Ascending aorta (tissue), 2 donors: ENCODE measurements at places on chromosomes 1 and 21. TPM values are rescaled to one million over a fixed set of nuclear protein-coding genes. Genes with fewer than 3 reads are reported as not detected.

- no peak overlapping the region for H3K27ac ChIP-seq
- H3K4me1 ChIP-seq = no peaks in the 10 kb centered on the region
- no peak overlapping the region for H3K4me3 ChIP-seq
- DNase-seq = no peak
Measured at GRCh38 chr1:248704606-248705005, 2.0 kb upstream of the OR14I1 start.

DNA sequence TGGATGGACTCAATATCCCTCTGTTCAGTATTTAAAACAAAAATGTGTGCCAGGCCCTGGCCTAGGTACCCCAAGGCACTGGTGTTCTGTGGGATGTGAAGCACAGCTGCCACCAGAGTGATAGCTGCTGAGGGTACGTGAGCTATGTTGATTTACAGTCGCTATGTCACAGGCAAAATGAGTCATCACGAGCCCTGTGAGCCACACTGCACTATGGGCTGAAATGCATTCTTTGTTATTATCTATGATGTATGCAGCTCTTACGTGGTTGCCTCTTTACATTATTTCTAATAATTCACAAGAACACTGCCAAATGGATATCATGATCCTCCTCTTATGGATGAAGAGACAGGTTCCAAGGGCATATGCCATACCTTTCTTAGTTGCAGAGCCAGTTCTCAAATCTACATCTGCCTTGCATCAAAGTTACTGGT lies 2.1 kb downstream of the TEX38 start:
- H3K27ac ChIP-seq = no peak overlapping the region
- H3K36me3 ChIP-seq = peaks cover 20% of the 10 kb centered on the region
- no peaks in the 10 kb centered on the region for H3K4me1 ChIP-seq
- H3K27me3 ChIP-seq = no peaks in the 10 kb centered on the region
- no peak for DNase-seq

DNA sequence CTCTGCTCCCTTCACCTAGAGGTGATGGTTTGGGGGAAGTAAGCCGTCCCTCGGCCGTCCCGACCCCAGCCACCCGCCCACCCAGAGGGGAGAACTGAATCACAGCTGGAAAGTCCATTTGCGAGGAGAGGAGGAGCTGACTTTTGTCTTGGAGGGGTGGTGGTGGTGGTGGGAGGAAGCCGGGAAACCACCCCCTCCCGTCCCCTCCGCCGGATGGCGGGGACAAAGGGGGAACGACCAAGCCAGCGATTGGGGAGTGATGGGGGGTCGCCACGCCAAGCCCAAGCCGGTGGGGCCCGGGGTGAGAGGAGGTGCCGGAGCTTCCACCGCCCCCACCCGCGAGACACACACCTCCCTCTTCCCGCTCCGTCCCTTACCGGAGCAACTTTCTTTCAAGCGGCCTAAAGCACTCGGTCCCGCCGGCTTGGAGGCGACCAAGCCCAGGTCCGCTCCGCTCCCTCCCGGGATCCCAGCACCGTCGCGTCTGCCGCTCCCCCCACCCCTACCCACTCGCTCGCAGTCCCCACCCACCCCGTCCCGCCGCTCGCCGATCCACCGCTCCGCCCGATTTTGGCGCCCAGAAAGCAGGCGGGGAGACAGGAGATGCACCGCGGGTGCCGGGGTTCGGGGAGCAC lies 540 bp downstream of the ARHGEF2 start:
- DNase-seq = no peak
- no peaks in the 10 kb centered on the region for H3K36me3 ChIP-seq
- H3K4me3 ChIP-seq = peak overlapping the region; percentile 89
- H3K4me1 ChIP-seq = peaks cover 56% of the 10 kb centered on the region

GRCh38 chr21:42654913-42655795 lies 1.7 kb downstream of the PDE9A start:
- no peaks in the 10 kb centered on the region for H3K36me3 ChIP-seq
- H3K27ac ChIP-seq = no peak overlapping the region
- H3K4me3 ChIP-seq = no peak overlapping the region
- no peak for DNase-seq
- H3K4me1 ChIP-seq = peaks cover 9% of the 10 kb centered on the region

DNA sequence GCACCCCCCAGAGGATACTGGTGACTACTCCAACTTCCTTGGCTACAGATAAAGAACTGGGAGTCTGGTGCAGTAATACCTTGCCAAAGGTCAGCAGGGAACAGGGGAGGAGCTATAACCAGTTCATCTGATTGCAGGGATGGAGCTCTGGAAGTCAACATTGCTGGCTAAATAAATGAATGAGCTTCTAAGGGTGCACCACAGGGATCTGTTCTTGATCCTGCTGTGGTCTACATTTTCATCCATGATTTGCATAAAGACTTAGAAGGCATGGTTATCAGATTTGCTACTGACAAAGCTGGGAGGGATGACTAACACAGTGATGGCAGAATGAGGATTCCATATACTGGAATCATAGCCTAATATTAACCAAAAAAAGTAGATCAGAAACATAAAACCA lies 18.3 kb downstream of the PLEKHA6 start:
- H3K36me3 ChIP-seq = no peaks in the 10 kb centered on the region
- H3K27ac ChIP-seq = no peak overlapping the region
- H3K27me3 ChIP-seq = no peaks in the 10 kb centered on the region
- no peak overlapping the region for H3K4me3 ChIP-seq

- H3K27ac ChIP-seq = peak overlapping the region; percentile 35
- no peaks in the 10 kb centered on the region for H3K36me3 ChIP-seq
- H3K4me3 ChIP-seq = no peak overlapping the region
- H3K27me3 ChIP-seq = no peaks in the 10 kb centered on the region
- DNase-seq = no peak
- H3K4me1 ChIP-seq = peaks cover 2% of the 10 kb centered on the region
Measured at GRCh38 chr1:62593825-62594394, 3.4 kb upstream of the ANGPTL3 start.

Gene UMODL1
- total RNA-seq = not detected

DNA sequence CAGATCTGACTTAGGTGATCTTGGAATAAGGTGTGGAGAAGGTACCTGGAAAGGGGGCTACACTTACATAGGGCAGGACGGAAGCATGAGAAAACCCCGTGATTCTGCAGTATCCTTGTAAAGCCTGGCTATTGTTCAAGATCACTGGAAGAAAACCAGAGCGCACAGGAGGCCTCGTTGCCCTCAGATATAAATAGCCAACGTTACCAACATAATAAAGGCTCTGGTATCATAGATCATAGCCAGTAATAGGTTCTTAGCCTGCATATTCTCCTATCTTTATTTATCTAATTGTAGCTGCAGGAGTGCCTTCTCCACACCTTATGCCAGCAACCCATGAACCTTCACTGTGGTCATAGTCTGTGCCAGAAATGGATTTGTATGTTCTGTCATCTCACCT lies 35.9 kb upstream of the MPZL1 start:
- peak overlapping the region; percentile 39 for H3K27ac ChIP-seq
- peaks cover 18% of the 10 kb centered on the region for H3K4me1 ChIP-seq
- H3K27me3 ChIP-seq = no peaks in the 10 kb centered on the region
- H3K36me3 ChIP-seq = no peaks in the 10 kb centered on the region
- H3K4me3 ChIP-seq = no peak overlapping the region

GRCh38 chr1:10537082-10537766 lies 62.5 kb downstream of the PEX14 start:
- H3K4me3 ChIP-seq = no peak overlapping the region
- H3K27me3 ChIP-seq = no peaks in the 10 kb centered on the region
- no peaks in the 10 kb centered on the region for H3K4me1 ChIP-seq
- no peak for DNase-seq
- no peak overlapping the region for H3K27ac ChIP-seq

GRCh38 chr1:17199267-17200044 lies 5.5 kb upstream of the PADI1 start:
- H3K4me1 ChIP-seq = no peaks in the 10 kb centered on the region
- DNase-seq = no peak
- H3K36me3 ChIP-seq = no peaks in the 10 kb centered on the region
- H3K27ac ChIP-seq = no peak overlapping the region

DNA sequence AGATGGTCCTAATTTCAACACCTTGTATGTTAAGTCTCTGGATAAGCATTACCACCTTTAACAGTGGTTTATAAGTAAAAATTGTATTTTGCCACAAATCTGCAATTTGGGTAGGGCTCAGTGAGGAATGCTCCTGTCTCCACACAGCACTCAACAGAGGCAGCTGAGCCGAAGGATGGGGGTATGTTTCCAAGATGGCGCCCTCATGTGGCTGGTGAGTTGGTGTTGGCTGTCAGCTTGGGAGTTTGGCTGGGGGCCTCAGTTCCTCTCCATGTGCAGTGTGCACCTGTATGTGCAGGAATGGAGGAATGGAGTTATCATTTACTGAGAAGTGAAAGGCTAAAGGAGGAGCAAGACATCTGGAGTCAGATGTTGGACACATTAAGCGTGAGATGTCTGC lies 136.8 kb downstream of the GABPA start:
- H3K4me3 ChIP-seq = no peak overlapping the region
- H3K27me3 ChIP-seq = no peaks in the 10 kb centered on the region
- H3K36me3 ChIP-seq = no peaks in the 10 kb centered on the region
- H3K27ac ChIP-seq = no peak overlapping the region

DNA sequence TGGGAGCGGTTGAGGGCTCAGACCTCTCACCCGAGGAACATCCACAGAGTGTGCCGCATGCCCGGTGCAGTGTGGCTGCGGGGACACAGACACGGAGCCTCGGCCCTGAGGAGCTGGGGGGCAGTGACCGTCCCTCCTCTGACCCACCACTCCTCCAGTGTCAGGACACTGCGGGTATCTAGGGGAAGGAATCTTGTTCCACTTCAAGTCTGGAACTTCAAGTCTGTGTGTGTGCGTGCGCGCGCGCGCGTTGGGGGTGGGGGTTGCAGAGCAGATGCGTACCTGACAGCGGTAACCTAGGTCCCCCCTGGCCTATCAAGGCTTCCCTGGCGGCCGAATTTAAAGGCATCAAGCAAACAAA lies 17.3 kb downstream of the PCSK9 start:
- no peak overlapping the region for H3K4me3 ChIP-seq
- no peaks in the 10 kb centered on the region for H3K36me3 ChIP-seq
- no peak overlapping the region for H3K27ac ChIP-seq
- H3K27me3 ChIP-seq = no peaks in the 10 kb centered on the region

GRCh38 chr1:221725735-221726672 lies 15.9 kb downstream of the DUSP10 start:
- no peaks in the 10 kb centered on the region for H3K36me3 ChIP-seq
- H3K4me1 ChIP-seq = no peaks in the 10 kb centered on the region
- DNase-seq = no peak
- H3K27ac ChIP-seq = no peak overlapping the region
- H3K4me3 ChIP-seq = no peak overlapping the region
- no peaks in the 10 kb centered on the region for H3K27me3 ChIP-seq
